EL (cell line): ENCODE measurements at places on chromosomes 11 and 22.
A peak's percentile ranks its signal among the peaks of the same experiment; 100 is the strongest.

DNA sequence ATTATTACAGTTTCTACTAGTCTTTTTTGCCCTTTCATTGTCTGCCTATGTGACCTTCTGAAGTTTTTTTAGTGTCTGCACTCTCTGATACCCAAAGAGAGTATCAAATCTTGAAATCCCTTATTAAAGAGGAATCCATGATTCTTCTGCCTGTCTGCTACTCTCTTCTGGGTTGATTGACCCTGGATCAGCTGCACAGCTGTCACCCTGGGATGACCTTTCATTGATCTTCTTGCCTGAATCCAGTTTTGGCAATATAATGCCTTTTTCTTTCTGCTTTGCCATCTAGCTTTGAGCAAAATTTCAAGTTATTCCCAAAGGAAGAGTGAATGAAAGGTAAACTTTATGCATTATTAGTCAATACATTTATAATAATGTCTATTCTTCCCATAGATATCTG is 32.6 kb downstream of the NCAM1 start:
- DNase-seq = no peak

- DNase-seq = peak; percentile 60
Measured at GRCh38 chr11:86508604-86509587, 134.2 kb downstream of the CCDC81 start.

GRCh38 chr22:35986088-35986487 is 42.5 kb downstream of the RBFOX2 start:
- DNase-seq = peak; percentile 25

- no peak for DNase-seq
Measured at GRCh38 chr22:39732625-39733024, 160.9 kb downstream of the ENTHD1 start.
